ENCODE measurements at places on chromosomes 5 and 9.
A peak's percentile ranks its signal among the peaks of the same experiment; 100 is the strongest.

GRCh38 chr5:2003690-2004365, 121.1 kb upstream of the IRX4 start:
- DNase-seq, result no peak

DNA sequence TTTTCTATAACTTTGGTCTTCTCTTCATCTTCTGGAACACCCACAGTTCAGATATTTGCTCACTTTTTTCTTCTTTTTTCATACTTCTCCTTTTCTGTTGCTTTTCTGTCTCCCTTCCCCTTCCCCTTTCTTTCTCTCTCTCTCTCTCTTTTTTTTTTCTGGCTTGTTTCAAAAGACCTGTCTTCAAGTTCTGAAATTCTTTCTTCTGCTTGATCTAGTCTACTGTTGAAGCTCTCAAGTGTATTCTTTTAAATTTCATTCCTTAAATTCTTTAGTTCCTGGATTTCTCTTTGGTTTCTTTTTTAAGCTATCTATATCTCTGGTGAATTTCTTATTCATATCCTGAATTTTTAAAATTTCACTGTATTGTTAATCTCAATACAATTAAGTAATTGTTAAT, 11.2 kb downstream of the ALG2 start:
- no peak for DNase-seq

- DNase-seq, result peak; percentile 28
Observed at GRCh38 chr5:6858419-6858818, 145.2 kb downstream of the TENT4A start.

DNA sequence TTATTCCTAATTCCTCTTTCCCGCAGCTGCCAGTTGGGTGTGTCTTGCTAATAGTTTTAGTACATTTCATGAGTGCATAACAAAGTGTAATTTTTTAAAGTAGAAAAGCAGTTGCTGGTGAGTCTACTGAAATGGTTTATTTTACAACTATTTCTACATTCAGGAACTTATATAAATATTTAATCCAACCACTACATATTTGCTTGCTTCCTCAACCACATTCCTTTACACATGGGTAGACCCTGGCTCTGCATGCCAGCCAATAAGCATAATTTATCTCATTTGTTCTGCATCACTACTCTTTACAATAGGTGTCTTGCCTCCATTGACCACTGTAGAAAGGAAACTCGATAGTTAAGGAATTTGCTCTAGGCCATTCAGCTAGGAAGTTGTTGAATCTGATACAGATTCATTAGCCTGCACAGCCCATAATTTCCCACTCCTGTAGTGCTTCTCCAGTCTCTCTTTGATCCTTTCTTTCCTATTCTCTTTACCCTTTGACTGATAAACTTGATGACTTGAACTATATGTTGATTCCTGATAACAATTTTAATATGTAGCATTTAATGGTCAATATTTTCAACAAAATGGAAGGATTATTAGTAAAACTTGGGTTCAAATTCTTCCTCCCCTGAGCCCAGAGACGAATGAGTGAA, 342.5 kb upstream of the ACTBL2 start:
- no peak for DNase-seq

GRCh38 chr5:74325866-74326265, 314.7 kb downstream of the ENC1 start:
- DNase-seq, result no peak

DNA sequence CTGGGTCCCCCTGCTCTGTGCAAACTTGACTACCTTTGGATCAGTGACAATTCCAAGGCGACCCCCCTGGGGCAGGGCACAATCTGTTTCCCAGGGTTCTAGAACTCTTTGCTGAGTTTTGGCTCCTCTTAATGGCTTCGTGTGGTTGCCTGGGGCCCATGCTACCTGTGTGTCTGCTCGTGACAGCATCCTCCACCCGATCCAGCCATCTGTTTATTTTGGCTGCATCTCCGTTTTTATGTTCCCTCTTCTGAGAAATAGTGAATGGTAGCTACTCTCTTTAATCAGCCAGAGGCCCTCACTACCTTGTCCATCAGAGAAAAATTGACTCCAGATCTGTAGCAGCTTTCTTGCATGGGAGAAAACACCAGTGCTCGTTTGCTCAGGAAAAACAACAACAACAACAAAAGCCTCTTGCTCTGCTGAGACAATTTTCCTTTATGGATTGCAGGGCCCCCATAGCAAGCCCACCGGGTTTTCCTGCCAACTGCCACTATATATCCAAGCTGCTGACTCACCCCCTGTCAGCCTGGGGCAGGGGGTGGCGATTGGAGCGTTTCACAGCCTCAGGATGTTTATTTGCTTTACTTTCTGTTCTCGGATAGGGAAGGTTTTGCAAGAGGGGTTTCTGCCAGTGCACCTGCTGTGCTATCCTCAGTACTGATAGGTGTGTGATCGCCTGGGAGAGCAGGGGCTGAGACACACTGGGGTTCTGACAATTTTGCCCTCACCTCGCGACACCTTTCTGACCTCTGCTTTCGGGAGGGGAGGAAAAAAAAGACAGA, 607.8 kb downstream of the BNC2 start:
- DNase-seq, result peak; percentile 60

DNA sequence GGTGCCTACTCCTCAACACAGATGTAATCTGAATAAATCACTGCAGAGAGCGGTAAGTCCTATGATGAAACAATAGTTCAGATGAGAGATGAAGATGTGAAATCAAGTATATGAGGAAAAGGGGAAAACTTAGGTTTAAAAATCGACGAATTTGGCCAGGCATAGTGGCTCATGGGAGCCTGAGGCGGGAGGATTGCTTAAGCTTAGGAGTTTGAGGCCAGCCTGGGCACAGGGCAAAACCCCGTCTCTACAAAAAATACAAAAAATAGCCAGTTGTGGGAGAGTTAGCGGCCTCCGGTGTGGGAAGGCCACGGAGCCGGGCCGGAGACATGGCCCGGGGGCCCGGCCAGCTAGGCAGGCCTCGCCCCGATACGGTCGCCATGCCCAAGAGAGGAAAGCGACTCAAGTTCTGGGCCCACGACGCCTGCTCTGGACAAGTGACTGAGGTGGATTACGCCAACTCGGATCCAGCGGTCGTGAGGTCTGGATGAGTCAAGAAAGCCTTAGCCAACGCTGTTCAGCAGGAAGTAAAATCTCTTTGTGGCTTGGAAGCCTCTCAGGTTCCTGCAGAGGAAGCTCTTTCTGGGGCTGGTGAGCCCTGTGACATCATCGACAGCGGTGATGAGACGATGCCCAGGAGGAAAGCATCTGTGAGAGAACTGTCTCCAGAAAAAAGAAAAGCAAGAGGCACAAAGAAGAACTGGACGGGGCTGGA, 62.8 kb upstream of the SUB1 start:
- DNase-seq, result peak; percentile 96

- peak; percentile 70 for DNase-seq
Observed at GRCh38 chr5:72472031-72472430, 35.2 kb downstream of the ZNF366 start.

DNA sequence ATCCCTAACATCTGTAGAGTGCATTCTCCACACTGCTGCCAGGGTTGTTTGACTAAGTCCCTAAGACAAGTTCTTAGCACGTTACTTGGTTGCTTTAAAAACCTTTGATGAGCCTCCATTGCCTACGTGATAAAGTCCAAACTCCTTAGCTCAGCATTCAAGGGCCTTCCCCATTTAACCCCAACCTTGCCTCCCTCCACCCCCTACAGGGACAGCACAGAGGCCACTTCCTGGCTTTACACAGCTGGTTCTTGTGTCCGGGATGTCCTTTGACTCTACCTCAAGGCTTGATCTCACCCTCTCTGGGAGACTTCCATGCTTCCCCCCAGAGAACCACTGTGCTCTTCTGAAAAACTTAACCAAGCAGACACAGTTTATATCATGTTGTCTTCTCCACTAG, 29.4 kb downstream of the FAM240B start:
- no peak for DNase-seq

DNA sequence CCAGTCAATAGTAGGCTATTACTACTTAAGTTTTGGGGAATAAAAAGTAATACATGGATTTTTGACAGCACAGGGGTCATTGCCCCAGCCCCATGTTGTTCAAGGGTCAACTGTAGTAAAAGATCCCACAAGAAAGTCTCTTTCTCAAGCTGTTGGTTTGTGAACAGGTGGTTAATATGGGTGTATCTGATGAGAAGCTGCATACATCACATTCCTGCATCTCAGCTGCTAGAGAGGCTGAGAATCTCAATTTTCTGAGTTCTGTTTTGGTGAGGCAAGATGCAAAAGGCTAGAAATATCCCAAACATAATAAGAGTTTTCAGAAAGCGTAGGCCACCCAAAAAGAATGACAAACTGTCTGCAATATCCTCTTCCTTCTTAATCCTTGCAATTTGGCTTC, 76.8 kb upstream of the DAPK1 start:
- no peak for DNase-seq

DNA sequence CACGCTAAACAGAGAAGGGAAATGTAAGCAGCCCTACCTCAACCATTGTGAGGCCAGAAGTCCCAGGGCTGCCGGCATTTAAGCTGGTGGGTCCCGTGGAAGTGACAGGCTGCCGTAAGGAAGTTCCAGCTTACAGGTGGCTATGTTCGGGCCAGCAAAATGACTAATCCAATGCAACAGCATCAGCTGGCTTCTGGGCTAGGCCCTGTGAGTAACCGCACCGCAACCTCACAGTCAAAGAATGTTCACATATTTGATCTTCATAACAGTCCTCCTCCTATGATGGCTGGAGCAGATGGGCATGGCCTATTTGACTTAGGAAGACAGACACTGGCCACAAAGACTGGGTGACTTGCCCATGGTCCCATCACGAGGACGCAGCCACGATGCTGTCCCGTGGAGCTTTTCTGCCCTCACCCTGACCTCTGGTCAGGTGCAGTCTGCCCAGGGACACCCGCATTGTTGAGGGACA, 88.2 kb downstream of the LIFR start:
- DNase-seq, result no peak

DNA sequence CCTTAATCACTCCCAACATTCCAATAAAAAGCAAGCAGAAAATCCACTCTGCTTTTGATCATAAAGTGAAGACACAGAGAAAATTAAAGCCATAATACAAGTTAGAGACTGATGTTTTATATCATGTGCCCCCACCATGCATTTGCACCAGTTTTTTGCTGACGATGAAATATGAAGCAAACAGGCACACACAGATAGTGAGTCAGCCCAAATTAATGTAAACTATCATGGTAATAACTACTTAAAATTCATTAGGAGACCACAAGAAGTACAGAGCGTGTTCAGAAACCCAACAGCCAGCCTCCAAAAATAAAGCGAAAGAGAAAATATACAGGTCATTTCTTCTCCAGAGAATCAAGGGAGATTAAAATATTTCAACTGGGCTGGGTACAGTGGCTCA, 46.4 kb upstream of the KDM4C start:
- DNase-seq, result no peak

DNA sequence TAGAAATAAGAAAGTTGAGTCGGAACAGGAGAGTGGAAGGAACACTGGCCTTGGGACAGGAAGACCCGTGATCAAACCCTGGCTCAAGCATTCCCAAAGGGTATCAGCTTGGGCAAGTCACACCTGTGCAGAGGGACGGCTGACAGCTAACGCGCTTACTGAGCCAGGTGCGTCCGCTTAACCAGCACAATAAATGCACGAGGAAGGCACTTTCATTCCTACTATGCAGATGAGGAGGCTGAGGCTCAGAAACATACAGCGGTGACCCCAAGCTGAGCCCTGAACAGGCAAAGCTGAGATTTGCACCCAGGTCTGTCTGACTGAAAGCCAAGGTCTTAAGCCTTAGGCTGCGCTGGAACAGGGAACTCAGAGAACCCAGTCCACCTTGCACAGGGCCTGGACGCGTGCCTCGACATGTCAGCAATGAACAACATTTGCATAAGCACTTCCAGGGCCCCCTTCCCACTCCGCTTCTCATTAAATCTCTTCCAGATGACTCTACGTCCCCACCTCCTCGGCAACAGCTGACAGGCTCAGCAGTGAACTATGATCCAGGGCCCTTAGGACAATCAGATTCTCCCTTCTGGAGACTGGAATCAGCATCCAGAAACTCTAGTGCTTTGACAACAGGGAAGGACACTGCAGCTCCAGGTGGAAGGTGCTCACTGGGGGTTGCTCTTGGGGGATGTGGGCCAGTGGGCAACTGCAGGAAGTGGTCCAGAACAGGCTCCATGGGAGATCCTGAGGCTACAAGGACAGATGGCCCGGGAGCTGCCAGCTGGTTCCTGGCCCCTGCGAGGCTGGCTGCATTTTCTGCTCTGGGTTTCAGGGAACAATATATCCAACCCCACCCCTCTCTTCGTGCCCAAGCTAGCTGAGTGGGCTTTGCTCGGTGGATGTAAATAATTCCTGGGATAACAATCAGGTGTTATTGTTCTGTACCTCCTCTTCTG, 35.2 kb downstream of the SH3PXD2B start:
- no peak for DNase-seq

GRCh38 chr5:127358740-127359139, 68.1 kb downstream of the MEGF10 start:
- no peak for DNase-seq

GRCh38 chr5:88480801-88481499, 212.3 kb upstream of the TMEM161B start:
- DNase-seq, result no peak

- DNase-seq, result no peak
Observed at GRCh38 chr5:151897896-151898295, 26.8 kb downstream of the GLRA1 start.

GRCh38 chr5:80238778-80239679, 16.8 kb downstream of the SERINC5 start:
- DNase-seq, result no peak

Measured in NB4 (cell line).